ENCODE measurements at places on chromosomes 16 and 17.

DNA sequence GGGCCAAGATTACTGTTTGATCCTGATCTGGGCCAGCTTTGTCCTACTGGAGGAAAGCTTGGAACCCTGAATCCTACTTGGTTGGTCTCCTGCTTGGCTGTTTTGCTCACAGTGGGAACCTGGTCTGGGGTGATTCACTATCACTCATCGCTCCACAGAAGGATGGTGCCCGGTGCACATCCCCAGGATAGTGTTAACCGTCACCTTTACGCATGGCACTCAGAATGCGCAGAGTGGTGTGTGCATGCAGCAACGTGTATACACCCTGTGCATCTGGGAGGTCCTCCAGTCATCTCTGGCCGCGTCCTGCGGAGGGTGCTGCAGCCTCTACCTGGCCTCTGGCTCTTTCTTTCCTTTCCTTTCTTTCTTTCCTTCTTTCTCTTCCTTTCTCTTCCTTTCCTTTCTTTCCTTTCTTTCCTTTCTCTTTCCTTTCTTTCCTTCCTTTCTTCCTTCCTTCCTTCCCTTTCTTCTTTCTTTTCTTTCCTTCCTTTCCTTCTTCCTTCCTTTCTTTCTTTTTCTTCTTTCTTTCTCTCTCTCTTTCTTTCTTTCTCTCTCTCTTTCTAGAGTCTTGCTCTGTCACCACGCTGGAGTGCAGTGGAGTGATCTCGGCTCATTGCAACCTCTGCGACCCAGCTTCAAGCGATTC is 13.1 kb downstream of the SOCS3 start:
- DNase-seq = no peak

GRCh38 chr17:8628609-8629169 is 1.8 kb downstream of the MYH10 start:
- DNase-seq = no peak

- no peak for DNase-seq
Observed at GRCh38 chr16:85839681-85840240, 40.3 kb downstream of the COX4I1 start.

DNA sequence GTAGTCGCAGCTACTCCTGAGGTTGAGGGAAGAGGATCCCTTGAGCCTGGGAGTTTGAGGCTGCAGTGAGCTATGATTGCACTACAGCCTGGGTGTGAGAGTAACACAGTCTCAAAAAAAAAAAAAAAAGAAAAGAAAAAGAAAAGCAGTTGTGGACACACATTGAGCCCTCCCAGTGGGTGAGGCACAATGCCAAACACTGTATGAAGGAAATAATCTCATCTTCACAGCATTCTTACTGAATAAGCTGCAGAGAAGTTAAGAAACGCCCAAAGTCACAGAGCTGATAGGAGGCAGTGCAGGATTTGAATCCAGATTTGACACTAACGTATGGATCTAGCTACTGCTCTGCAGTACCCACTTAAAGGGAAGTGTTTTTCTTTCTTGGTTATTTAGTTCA is 5.9 kb upstream of the LYZL6 start:
- DNase-seq = no peak

- no peak for DNase-seq
Observed at GRCh38 chr16:3066440-3066748, 954 bp downstream of the IL32 start.

GRCh38 chr17:3915995-3916696 is at the start of gene P2RX1:
Gene P2RX1 (minus strand): TSS chr17:3916465. CDS start chr17:3916225, 240 bp downstream.
- peak; percentile 31 for DNase-seq

DNA sequence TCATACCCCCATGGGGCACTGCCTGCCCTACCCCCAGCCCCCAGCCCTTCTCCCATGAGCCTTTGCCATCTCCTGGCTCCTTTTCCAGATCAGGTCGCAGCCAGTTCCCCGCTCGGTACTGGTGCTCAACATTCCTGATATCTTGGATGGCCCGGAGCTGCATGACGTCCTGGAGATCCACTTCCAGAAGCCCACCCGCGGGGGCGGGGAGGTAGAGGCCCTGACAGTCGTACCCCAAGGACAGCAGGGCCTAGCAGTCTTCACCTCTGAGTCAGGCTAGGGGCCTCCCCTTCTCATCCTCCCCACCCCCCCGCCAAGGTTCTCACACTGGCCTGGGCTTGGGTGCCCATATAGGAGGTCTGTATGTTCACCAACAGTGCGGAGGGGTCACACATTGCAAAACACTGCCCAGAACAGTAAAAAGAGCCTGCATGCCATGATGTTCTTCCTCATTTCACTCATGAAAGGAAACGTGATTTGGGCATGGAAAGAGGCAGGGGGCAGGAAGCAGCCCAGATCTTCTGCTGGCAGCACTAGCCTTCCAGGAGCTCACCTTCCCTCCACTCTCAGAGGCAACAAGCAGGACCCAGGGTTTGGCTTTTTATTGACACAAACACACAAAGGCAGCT is 7.5 kb downstream of the IFI35 start:
- DNase-seq = no peak

DNA sequence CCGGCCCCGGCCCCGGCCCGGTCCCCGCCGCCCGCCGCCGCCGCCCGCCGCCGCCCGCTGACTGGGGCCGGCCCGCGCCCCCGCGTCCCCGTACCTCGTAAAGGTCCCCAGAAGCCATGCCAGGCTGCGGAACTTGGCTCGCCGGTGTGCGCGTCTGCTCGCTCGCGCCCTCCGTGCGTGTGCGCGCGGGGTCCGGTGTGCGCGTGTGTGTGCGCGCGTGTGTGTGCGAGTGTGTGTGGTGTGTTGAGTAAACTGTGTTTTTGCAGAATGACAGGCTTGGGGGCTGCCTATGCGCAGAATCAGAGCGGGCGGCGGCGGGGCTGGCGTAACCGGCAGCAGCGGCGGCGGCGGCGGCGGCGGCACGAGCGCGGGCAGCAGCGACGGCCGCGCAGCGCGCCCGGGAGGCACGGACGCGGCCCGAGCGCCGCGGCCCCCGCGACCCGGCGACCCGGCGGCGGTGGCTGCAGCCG is 307 bp downstream of the CDYL2 start:
- DNase-seq = peak; percentile 45

DNA sequence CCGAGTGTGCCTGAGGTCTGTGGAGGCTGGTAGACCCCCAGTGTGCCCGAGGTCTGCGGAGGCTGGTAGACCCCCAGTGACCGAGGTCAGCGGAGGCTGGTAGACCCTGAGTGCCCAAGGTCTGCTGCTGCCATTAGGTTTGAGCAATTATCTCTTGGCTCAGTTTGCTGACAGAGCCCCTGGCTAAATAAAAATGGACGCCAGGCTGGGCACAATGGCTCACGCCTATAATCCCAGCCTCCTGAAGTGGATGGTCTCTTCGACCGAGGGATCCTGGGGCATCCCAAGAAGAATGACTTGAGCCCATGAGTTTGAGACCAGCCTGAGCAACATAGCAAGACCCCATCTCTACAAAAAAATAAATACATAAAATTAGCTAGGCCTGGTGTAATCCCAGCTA is 98.7 kb upstream of the ZNF469 start:
- no peak for DNase-seq

DNA sequence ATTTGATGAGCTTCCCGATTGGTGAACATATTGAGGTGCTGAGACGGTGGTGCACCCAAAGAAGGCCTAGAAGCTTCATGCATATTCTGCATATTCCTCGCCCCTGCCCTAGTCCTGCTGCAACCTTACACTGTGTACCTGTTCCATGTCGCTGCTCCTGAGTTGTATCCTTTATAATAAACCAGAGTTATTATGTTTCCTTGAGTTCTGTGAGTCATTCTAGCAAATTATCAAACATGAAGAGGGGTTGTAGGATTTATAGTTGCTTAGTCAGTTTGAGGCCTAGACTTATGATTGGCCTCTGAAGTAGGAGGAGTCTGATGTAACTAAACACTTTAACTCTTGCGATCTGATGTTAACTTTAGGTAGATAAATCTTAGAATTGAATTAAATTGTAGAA is 436.8 kb downstream of the CA10 start:
- DNase-seq = no peak
